ENCODE measurements at places on chromosomes 3 and 15.

DNA sequence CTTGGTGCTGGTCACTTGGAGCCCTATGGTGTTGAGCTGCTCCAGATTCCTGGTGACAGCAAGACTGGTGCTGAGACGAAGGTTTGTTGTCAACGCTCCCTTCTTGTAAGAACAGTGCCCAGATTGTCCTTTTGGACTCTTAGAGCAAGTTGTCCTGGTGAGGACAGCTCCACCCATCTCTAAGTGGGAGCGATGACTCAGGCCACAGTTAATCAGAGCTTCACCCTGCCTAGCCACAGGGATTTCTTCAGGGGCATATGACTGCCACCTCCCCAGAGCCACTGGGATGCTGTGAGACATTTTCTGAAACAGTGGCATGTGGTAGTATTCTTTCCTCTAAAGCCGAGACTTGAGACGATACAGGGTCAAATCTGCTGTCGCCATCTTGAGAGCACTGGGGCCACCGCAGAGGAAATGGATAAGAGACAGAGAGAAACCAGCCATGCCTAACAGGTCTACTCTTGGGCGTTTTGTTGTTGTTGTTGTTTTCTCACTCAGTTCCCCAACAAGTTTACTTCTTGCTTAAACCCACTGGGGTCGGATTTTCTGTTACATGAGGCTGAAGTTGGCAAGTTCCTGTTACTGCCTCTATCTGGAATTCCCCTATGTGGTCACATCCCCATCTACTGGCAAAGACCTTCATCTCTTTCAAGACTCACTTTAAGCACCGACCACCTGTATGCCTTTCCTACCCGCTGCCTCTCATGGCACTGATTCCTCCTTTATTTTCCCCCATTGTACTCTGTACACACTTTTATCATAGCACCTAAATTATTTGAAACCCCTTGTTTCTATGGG is 16.0 kb upstream of the PCOLCE2 start:
- DNase-seq: no peak

- no peak for DNase-seq
These were observed 8.1 kb downstream of the NKTR start for GRCh38 chr3:42608581-42608980.

- no peak for DNase-seq
These were observed 249.7 kb upstream of the CNTN4 start for GRCh38 chr3:1848935-1849334.

- DNase-seq: no peak
These were observed 85.9 kb upstream of the CSPG5 start for GRCh38 chr3:47664519-47664918.

DNA sequence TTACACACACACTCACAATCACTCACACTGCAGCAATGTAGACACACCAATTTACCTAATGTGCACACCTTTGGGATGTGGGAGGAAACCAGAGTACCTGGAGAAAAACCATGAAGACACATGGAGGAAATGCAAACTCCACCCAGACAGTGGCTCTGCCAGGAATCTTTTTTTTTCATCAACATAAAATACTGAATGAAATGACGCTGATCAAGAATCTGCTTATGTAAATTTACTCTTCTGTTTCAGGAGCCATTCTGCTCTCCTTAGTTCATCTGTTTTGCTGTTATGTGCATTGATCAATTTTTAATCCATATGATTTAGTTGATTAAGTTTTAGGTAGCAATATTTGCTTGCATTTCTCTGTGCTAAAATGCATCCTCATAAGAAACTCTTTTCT is 414.2 kb upstream of the CCDC54 start:
- DNase-seq: no peak

GRCh38 chr3:142586803-142587406 is 8.4 kb upstream of the ATR start:
- no peak for DNase-seq

DNA sequence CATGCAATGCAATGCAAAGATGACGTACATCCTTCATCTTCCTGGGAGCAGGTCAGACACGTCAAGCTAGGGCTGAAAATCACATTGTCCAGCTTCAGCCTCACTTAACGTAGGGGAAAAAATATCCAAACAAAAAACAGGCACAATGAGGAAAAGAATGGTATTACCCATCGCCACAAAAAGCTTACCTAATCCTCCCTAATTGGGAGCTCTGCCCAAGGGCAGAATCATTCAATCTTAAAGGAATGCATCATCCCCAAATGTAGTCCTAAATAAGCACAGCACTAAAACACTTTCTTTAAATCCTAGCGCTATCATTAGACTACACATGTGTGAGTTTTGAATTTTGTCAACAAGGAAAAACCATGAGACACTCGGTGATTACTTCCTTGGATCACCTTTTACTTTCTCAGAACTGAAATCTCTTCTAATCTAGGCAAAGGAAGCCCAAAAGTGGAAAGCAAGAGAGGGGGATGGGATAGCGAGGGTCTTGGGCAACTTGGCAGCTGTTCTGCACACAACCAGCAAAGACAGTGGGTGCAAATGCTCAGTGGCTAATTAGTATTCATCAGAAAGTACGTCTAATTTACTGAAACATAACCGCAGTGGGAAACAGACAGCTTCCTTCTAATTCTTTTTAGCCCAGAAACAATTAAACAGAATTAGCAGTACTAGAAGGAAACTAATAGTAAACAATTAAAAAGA is 87.4 kb downstream of the ADAMTS9 start:
- DNase-seq: no peak

GRCh38 chr3:36397841-36398240 is 17.5 kb downstream of the STAC start:
- no peak for DNase-seq

DNA sequence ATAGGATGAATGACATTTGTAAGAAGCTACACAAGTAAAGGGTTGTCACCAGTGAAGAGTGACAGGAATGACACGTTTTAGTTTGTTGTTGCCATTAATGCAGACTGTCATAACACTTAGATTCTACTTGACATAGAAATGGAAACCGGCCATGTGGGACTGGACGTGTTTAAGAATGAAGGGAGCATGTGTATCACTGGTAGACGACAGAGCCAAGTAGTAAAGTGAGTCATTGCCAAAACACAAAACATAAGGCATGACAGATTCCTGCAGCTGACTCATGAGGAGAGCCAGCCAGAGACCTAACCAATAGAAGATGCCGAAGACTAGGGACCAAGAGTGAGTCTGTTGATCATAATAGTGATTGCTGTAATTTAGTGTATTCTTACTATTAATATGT is 106.2 kb upstream of the PLAAT1 start:
- no peak for DNase-seq

GRCh38 chr15:59116141-59116540 is 11.2 kb downstream of the CCNB2 start:
- no peak for DNase-seq

DNA sequence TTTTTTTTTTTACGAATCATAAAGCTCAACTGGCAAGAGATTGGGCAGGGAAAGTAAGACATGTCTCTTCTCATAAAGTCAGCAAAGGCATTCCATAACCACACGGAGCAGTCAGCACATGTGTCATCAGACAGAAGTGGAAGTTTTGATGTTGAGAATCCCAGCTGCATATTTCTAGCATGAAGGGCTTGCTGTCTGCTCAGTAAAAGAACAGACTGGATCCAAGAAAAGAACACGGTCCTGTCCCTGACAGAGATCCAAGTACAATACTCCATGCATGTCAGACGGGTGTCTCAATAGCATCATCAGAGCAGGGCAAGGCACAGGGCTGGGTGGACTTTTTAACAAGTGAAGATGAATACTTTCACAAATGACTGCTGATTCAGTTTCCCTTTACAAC is 38.2 kb downstream of the ABI3BP start:
- no peak for DNase-seq

- DNase-seq: no peak
These were observed 142.7 kb upstream of the SYNPR start for GRCh38 chr3:63135367-63135766.

DNA sequence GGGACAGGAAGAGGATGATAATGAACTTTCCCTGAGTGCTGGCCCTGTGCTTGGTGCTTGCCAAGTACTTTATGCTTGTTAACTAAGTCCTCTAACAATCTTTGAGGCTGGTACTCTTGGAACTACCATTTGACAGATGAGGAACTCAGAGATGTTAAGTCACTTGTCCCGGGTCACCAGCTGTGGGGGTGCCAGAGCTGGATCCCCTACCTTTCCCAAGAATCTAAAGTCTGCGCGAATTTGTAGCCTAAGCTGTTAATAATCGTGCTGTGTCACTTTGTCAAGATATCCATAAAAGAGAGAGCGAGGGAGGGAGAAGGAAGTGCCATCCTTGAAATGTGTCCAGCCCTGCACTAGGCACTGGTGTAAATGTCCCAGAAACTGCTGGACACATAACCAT is 19.0 kb upstream of the ACOX2 start:
- no peak for DNase-seq

- DNase-seq: no peak
These were observed 1.7 kb downstream of the LRRC3B start for GRCh38 chr3:26624209-26624765.

DNA sequence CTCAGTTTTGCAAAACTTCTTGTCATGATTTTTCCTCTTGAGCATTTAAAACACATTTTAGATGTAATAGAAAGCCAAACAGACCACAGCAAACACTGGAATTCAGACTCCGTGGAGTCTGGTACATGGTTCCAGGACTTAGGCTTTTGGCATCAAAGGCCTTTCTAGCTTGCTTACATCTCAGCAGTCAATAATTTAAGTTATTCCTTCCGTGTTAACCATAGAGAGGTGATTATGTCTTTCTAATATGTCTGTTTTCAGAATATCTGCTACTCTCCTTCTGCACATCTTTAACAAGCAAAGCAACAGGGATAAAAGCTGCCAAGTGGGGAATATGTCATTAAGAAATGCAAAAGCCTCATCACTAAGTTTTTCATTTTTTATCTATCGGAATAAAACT is 171.7 kb upstream of the CRBN start:
- no peak for DNase-seq
